ENCODE measurements at places on chromosomes 1 and 21.

- DNase-seq, result no peak
These were observed 31.5 kb downstream of the PAPPA2 start for GRCh38 chr1:176494436-176494835.

- no peak for DNase-seq
These were observed 69.5 kb upstream of the KCND3 start for GRCh38 chr1:112058815-112059450.

DNA sequence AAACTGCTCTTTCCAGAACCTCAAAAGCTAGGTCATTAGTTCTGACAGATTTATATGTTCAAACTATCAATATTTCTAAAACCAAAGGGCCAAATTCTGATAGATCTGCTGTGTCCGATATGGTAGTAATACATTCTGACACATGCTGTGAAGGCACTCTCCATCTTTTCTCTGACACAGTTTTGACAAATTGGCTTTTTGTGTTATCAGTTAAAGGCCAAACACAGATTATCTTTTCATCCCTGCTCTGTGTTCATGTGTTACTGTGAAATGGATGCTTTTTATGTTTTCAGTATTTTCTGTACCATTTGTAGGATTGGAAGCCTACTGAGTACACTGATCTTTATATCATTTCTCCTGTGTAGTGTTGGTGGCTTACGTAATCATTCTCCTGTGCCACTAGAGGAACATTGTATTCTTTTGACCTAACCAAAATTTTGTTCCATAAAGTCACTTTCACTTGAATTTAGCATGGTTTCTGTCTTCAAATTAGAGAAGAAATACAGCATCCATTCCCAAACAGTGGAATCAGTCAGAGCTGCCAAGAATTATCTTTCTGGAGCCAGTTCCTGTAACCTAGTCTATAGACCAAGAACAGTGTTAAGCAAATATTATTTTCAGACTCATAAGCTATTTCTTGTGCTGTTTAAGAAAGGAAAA is 137.2 kb downstream of the ADGRL2 start:
- no peak for DNase-seq

DNA sequence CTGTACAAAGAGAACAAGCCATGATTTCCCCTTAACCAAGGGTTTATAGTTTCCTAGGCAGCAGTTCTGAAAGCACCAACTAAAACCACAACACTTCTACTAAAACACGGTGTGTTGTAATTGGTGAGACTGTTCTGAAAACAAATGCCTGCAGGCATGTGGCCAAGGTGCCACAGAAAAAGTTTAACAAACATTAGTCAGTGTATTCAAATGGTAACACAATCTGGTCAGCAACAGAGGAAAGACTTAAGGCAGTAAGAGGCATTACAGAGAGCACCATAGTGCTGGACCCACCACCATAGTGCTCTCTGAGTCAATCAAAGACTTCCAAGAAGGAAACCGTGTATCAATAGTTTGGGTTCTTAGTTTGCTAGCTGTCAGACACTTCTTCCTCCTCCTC is 16.7 kb downstream of the SNIP1 start:
- DNase-seq, result no peak

GRCh38 chr1:107286125-107286524 is 145.3 kb downstream of the NTNG1 start:
- DNase-seq, result no peak

DNA sequence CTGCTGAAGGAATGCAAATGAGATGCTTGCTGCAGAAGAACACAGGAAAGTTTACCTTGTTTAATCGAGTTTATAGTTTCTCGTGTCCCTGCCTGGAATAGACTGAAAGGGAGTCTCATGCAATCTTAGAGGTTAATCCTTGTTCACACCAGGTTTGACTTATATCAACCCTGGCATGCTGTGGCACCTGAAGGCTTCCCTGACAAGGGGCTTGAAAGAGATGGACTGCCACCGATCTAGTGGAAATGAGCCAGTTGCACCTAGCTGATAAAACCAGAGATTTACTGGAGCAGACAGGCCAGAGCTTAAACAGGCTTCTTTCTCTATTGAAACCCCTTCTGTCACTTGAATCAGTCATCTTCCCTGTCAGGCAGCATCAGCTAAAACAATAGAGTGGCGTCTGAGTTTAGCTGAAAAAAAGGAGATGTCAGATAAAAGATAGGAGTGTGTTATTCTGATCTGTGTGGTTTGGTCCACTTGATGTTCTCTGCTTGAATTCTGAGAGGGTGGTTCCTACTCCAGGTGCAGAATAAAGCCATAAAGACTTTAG is 349.7 kb downstream of the RWDD3 start:
- no peak for DNase-seq

- DNase-seq, result no peak
These were observed 20.4 kb upstream of the LAMC1 start for GRCh38 chr1:183002797-183003196.

- DNase-seq, result no peak
These were observed 36.0 kb upstream of the SLC35F3 start for GRCh38 chr1:233868461-233868860.

DNA sequence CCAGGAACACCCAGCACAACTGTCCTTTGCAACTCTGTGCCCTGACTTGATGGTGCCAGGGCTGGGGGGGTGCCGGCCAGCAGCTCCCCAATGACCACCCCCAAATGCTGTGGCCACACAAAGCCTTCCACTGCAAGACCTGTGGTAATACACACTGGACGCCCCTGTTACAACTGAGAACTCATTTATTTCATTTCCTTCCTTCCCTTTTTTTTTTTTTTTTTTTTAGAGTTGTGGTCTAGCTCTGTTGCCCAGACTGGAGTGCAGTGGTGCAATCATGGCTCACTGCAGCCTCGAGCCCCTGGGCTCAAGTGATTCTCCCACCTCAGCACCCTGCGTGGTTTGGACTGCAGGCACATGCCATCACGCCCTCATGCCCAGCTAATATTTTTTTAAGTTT is 25.2 kb downstream of the TP73 start:
- DNase-seq, result no peak

DNA sequence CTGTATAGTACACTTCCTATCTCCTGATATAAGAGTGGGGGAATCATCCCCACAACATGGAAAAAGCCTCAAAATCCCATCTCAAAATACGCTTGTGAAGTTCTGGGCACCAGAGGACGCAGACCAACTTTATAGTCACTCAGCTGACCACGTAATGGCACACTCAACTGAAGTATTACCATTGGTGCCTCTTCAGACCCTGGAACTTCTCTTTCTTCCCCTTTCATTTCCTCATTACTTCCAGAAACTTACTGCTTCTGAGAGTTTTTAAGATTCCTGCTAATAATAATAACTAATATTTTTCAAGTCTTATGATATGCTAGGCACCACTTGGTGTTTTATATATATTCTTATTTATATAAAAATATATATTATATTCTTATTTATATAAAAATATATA is 202.6 kb downstream of the PTPRC start:
- DNase-seq, result no peak

GRCh38 chr1:192978195-192978710 is 80.9 kb downstream of the UCHL5 start:
- DNase-seq, result no peak

GRCh38 chr1:111582644-111583618 is 36.7 kb upstream of the RAP1A start:
- no peak for DNase-seq

DNA sequence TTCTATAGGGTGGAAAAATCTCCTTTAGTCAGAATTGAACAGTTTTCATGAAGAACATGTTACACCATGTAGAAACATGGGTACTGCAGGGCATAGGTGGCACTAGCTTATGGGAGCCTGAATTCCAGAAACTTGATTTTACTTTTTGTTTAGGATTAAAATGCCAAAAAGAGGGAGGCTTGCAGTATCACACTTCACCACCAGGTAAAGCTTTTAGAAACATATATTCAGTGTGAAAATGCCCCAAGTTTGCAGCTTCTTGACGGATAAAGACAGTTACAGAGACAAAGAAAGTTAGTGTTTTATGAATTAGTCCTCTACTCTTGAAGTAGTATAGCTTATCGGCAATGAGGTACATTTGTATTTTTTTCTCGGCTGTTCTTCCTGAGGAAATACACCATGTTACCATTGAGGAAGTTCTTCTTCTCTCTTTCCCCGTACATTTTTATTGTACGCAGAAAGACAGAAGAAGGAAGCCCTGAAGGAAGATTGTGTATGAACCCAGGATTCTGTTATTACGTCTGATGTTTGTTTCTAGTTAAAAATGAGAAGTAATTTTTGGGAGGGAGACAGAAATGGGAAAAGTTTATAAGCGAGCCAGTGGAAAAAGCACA is 66.1 kb downstream of the PBX1 start:
- no peak for DNase-seq

GRCh38 chr1:108036796-108037562 is 72.0 kb upstream of the VAV3 start:
- no peak for DNase-seq

Data from omental fat pad (tissue), 4 donors.